ENCODE measurements at places on chromosomes 4 and X.

GRCh38 chr4:83708500-83709175 is 172.7 kb downstream of the GPAT3 start:
- DNase-seq, result no peak

DNA sequence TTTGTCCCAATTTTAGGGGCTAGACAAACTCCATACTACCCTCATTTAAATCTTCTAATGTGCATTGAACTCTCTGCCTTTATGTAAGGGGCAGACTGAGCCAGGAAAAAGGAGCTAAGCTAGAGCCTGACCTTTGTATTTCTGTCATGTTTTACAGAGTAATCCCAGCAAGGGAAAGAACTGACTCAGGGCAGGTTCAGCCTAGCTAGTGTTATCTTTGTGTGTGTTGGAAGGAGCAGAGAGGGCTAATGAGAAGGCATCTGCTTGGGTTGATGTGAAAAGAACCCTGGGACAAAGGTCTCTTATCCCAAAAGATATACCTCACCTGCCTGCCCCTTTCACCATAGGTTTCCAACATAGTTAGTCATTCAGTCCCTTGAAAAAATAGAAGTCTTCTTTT is 31.7 kb downstream of the IGSF1 start:
- no peak for DNase-seq

GRCh38 chr4:5992171-5992827 is 25.9 kb downstream of the C4orf50 start:
- no peak for DNase-seq

DNA sequence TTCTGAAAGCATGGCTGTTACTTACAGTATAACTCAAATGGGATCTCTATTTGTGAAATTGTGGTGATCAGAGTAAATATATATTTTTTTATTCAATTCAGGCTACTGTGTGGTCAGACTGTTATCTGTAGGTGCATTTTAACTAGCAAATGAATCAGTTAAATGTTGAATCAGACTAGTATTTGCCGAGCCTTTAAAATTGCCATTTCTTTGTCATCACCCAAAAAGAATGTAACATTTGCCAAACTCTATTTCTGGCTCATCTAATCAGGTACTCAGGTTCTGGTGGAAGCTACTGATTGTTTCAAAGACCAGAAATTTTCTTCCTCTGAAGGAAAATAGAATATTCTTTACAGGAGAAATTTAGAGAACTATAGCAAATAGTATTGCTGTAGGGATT is 1.8 kb upstream of the NAA15 start:
- DNase-seq, result no peak

DNA sequence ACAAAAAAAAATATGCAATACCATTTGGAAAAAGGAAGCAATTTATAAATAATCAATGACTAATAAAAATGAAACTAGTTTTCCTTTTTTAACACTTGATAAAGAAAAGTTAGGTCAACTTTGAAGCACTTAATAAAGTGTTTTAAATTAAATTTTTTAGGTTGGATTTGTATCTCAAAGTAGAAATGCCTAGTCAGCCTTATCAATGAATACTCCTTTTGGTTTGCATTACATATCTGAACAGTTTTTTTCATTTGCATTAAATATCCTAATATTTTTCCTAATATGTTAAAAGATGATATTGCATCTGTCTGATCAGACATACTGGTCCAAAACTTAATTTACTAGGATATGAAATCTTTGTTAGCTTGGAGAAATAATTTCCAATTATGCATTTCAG is 155.8 kb upstream of the ZFP42 start:
- DNase-seq, result no peak

DNA sequence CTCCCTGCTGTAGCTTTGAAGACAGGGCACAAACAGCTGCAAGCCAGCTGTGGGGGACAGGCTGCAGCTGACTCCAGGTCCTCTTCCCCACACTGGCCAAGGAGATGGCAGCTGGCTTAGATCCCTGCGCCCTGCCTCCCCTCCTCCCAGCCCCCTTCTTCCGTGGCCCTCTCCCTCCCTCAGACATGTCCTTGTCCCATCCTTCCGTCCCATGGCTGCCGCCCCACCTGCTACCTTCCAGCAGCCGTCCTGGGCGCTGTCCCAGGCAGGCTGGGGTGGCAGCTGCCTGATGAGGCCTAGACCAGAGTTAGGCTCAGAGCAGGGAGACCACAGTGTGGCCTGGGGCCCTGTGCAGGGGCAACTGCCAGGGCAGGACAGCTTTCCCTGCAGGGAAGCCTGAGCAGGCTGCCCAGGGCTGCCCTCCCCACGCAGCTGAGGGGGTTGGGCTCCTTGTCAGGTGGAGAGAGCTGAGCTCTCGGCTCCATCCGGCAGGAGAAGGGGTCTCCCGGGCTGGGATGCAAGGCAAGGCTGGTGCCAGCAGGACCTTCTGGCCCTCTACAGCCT is 3.3 kb upstream of the BGN start:
- DNase-seq, result no peak

DNA sequence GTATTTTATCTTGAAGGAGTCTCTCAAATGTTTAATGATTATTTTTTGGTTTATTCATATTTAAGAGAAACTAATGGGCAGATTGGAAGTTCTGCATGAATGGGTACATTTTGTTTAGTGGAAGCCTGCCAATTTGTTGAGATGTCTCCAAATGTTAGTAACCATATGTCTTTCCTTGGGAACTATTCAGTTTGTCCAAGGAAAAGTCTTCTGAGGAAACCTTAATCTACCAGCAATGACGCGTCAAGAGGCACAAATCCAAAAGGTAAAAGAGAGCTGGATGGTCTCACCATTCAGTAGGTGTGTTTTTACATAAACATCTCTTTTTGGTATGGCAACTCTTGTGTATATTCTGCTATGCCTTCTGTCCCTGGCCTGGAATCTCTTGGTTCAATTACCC is 37.4 kb upstream of the NDST3 start:
- no peak for DNase-seq

DNA sequence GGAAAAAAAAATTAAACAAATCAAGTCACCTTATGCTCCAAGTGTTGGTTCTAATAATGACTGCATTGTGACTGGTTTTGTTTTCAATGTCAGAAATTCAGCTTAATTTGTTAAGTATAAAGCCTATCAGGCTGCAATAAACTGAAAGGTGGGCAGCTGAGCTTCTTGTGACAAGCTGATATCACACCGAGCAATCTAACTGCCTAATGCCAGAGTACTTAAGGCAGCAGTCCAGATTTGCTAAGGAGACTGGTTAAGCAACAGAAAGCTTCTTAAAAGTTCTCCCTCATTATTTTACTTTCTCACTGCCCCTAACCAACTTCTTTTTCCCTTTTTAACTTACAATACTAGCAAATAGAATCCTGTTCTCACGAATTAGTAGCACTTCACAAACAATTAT is 201.0 kb downstream of the MAB21L2 start:
- no peak for DNase-seq

- DNase-seq, result no peak
These were observed 144.0 kb upstream of the ADAMTS3 start for GRCh38 chr4:72712997-72713396.

GRCh38 chr4:7703688-7704087 is 236.0 kb downstream of the AFAP1 start:
- DNase-seq, result no peak

DNA sequence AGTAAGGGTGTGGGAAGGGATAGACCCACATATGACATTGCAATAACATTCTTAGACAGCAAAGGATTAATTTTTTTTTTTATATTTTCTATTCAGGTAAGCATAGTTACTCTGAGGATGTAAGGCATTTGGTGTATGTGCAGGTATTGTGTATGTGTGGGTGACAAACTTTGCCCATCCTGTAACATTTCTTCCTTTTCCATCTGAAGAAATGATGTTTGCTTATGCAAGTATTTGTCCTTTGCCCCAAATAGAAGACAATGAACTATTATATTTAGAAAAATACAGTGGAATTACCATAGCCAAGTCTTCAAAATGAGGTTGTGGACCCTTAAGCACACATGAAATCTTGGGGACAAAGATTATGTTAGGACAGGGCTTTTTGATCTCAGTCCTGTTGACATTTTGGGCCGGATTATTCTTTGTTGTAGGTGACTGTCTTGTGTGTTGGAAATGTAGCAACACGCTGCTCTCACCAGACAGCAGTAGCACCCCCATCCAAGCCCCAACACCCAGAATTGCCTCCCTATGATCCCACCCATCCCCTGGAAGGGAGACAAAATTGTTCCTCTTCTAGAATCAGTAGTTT is 1244.7 kb downstream of the STIM2 start:
- no peak for DNase-seq

DNA sequence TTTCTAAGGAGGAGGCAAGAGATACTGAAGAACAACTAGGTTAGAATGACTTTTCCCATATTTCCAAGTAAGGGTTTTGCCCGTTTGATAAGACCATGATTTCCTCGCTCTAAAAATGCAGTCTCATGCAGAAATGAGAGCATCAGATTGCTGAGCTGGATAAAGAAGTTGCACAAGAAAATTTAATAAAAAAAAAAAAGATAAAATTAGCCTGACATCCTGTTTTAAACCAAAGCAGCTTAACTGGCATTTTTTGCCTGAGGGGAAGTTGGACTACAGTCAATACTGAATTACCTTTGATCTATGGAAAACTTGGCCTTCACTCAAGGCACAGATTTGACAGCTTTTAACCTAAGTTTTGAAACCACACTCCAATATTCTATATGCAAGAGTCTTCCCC is 208.4 kb downstream of the GASK1B start:
- DNase-seq, result no peak

GRCh38 chr4:67480810-67481209 is 64.5 kb downstream of the CENPC start:
- DNase-seq, result no peak

GRCh38 chr4:56708146-56708545 is 27.1 kb upstream of the HOPX start:
- no peak for DNase-seq

DNA sequence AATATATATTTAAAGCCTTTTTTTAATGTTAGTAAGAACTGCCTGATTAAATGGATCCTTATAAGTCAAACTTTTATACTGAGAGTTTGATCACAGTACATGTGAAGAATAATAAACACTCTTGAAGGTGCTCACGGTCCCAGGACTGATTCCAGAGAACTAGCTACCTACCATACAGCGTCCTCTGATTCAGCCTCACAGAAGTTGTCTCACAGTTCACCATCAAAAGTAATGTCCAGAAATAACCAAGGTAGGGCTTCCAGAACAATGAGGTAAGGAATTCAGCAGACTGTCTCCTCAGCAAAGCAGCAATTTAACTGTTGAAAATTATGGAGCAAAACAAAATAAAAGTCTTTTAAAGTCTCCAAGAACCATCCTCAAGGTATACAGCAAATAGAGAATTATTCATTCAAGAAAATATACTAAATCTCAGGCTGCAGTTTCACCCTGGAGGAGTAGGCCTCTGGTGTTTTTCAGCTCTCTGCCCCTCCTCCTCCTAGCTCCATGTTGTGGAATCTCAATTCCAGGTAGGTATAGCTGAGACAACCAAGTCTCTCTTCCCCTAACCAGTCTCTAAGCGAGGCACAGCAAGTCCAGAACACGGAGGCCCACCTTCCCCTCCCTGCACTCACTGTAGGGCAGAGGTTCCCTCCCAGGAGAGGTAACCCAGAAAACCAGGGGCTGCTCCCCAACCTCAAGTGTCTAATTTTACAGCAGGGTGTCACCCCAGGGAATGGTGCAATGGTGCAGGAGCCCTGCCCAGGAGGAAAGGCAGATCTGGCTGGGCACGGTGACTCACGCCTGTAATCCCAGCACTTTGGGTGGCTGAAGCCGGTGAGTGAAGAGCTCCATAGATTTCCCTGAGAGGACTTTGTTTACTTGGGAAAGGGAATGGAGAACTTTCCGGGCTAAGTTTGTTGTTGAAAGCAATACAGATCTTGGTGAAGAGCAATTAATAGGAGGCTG is 28.6 kb downstream of the FAM241A start:
- no peak for DNase-seq

DNA sequence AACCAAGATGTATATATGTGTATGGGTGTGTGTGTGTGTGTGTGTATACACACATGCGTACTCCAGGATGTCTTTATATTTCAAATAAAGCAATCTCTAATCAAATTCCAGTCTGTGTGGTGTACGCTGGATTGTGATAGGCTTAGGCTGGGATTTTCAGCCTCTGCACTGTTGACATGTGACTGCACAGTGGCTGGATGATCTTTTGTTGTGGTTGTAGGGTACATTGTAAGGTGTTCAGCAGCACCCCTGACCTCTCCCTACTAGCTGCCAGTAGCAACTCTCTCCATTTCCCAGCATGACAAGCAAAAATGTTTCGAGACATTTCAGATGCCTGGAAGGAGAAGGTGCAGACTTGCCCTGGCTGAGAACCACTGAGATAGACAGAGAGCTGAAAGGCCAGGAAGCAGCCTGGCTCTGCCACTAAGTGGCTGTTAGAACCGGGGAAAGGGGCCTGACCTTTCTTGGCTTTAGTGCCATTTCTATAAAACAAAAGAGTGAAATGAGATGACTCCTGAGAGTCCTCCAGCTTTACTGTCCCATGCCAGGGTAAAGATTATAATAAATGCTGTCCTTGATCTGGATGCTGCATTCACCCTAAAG is 10.5 kb downstream of the PGM2 start:
- DNase-seq, result no peak

GRCh38 chrX:150983521-150984168 is 510 bp downstream of the HMGB3 start:
- DNase-seq, result no peak

DNA sequence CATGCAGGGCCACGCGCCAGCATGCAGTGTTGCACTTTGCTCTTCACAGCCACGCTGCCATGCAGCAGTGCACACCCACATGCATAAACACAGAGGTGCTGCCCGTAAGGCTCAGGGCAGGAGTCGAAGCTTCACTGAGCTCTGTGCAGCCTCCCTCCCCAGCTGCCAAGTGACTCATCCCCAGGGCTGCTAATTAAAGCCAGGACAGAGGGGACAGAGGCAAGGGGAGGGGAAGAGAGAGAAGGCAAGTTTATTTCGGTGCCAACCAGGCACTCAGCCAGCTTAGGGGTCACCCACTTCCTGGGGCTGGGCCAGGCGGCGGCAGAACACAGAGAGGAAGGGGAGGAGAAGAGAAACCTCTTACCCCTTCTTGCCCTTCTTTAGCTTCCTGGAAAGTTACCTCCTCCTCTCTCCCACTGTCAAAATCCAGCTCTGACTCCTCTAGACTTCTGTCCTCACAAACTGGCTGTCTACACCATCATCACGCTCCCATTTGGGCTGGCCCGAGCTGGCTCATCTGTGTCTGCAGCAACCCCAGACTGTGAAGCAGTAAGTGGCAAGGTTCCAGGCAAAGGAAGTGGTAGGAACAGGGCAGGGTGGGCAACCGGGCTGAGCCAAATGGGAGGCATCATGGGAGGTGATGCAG is 6.2 kb upstream of the IQSEC2 start:
- DNase-seq, result no peak

DNA sequence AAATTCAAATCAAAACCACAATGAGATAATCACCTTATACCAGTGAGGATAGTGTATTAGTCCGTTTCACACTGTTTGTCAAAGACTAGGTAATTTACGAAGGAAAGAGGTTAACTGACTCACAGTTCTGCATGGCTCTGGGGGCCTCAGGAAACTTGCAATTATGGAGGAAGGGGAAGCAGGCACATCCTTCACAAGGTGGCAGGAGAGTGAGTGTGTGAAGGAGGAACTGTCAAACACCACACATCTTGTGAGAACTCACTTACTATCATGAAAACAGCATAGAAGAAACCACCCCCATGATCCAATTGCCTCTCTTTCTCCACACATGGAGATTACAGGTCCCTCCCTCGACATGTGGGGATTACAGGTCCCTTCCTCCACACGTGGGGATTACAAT is 54.7 kb upstream of the TRPC5 start:
- DNase-seq, result no peak

GRCh38 chr4:38495446-38495845 is 168.6 kb upstream of the KLF3 start:
- no peak for DNase-seq
